ENCODE measurements at places on chromosomes 13 and 19.

DNA sequence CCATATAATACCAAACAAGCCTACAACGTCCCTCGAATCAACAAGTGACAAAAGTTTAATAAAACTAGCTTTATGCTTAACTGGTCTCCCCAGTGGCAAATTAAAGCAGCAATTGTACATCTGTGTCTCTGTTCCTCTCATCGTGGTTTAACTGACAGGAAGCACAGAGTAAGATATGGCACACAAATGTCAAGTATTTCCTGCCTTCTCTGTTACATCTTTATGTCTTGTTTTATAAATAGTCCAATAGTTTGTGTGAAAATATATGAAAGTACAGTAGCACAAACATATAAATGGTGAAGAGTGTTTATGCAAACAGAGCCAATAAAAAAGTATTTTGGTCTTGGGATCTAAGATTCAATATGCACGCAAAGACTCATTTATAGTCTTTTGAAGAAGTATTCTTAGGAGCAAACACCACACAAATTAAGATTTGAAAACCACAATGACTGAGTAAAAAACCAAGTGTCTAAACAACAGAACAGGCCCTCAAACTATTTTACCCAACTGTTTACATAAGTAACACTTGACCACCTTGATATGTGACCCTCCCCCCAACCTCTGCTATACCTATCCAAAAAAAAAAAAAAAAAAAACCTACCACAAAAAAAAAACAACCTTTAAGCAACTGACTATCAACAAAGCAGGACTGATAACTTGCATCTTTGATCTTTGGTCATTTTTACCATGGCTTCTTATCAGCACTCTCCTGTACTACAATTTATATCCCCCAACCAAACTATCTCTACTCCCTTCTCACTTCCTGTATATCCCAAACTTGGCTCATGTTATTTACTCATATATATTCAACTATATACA is 14.0 kb downstream of the ELF1 start:
- DNase-seq, result peak; percentile 66

- DNase-seq, result no peak
Observed at GRCh38 chr13:23960566-23961156, 63.4 kb upstream of the C1QTNF9B start.

GRCh38 chr13:82571653-82572052 is 1310.6 kb downstream of the SLITRK1 start:
- DNase-seq, result no peak

- DNase-seq, result no peak
Observed at GRCh38 chr13:77806518-77806917, 109.0 kb downstream of the SLAIN1 start.

DNA sequence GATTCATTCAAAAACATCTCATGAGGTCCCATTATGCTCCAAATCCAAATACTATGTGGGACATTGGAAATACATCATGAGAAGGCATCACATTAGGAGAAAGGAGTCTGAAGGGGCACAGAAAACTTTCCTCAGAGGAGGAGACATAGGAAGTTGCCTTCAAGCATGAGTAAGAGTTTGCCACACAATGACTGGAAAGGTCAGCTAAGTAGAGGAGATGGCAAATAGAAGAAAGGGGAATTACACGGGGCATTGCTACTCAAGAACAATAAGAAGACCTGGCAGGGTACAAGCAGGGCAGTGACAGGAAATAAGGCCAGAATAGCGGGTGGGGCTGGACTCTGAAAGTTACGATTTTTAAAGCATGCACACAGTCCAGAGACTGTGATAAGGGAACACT is 231.6 kb downstream of the SPRY2 start:
- DNase-seq, result no peak

DNA sequence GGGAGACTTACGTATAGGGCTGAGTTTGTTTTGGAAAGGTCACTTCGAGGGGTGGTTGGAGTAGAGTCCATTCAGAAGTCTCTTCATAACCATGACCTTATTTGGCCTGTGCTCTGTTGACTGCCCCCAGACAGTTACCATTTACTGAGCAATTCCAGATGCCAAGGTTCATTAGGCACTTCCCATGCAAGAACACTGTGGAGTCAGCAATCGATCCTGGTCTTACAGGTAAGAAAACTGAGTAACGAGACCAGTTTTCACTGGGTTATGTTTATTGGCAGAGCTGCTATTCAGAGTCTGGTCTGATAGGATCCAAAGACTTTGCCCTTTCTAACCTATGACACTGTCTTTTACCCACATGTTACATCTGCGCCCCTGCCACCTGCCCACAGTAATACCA is 134.7 kb downstream of the MTUS2 start:
- no peak for DNase-seq

GRCh38 chr19:17490411-17490810 is 20.1 kb downstream of the SLC27A1 start:
- DNase-seq, result no peak

GRCh38 chr13:105340061-105340606 is 1195.3 kb downstream of the EFNB2 start:
- no peak for DNase-seq

- DNase-seq, result no peak
Observed at GRCh38 chr13:37657134-37657533, 58.6 kb upstream of the POSTN start.

DNA sequence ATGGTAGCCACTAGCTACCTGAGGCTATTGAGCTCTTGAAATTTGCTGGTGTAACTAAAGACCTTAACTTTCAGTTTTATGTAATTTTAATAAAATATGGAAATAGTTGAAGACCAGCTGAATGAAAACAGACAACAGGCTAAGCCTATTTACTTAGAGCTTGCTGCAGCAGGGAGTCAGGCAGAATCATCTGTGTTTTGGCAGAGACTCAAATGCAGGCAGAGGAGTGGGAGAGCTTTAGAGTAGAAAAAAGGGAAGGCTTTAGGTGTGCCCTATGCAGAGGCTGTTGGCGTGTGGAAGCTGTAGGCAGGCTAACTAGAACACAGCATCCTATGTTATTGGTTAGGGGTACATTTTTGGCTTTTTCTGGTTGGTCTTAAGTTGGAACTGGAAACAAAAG is 304.9 kb upstream of the NBEA start:
- no peak for DNase-seq

DNA sequence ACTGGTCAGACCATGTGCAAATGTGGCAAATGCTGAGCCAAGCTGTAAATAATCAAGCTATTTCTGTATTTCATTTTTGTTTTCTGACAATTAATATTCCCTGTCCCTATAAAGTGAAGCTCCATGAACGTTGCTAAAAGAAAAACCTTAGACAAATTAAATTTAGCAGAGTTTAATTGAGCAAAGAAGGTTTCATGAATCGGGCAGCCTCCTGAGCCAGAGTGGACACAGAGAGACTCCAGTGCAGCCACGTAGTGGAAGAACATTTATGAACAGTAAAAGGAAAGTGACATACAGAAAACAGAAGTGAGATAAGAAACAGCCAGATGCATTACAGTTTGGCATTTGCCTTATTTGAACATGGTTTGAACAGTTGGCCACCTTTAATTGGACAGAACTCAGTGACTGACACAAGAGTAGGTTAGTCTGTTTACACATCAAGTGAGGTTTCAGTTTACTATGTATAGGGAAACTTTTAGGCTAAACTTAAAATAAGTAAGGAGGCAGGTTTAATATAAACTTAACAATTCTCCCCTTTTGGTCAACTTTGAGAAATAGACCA is 69.7 kb downstream of the UFM1 start:
- DNase-seq, result no peak

- DNase-seq, result peak; percentile 56
Observed at GRCh38 chr19:18233224-18233825, 7.1 kb upstream of the PDE4C start.

DNA sequence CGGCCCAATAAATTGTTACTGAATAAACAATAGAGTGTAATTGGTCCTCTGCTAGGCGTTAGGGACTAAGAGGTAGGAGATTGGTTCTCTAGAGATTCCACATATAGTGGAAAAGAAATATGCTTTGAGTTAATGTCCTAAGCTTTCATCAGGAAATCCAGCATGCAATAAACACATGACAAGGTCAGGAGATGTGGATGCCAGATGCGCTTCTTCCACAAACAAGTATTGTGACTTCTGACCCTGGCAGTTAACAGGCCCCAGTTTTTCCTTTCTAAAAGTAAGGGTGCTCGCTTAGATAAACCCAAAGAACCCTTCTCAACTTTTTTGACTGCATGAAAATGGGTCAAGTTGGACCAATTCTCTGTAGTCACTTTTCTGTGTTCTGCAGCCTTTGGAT is 146.5 kb upstream of the SOX21 start:
- DNase-seq, result no peak

DNA sequence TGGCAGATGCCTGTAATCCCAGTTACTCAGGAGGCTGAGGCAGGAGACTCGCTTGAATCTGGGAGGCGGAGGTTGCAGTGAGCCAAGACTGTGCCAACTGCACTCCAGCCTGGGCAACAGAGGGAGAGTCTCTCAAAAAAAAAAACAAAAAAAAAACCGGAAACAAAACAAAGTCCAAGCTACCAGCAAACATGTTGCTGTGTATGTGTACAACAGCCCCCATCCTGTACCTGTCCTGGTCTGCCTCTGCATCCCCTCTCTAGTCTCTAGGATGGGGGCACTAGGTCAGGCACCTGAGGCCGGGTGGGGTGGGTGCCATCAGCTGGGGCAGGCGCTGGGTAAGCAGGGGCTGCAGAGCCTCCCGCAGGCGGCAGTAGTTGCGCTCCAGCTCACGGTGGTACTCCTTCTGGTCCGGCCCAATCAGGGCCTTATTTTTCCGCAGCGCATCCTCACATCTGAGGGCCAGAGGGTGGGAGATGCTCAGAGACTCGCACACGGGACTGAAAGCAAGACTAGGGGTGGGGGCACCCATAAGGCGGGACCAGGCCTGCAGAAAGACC is 2.8 kb upstream of the KANK2 start:
- no peak for DNase-seq

- DNase-seq, result no peak
Observed at GRCh38 chr19:35116072-35116801, 614 bp downstream of the FXYD3 start.

DNA sequence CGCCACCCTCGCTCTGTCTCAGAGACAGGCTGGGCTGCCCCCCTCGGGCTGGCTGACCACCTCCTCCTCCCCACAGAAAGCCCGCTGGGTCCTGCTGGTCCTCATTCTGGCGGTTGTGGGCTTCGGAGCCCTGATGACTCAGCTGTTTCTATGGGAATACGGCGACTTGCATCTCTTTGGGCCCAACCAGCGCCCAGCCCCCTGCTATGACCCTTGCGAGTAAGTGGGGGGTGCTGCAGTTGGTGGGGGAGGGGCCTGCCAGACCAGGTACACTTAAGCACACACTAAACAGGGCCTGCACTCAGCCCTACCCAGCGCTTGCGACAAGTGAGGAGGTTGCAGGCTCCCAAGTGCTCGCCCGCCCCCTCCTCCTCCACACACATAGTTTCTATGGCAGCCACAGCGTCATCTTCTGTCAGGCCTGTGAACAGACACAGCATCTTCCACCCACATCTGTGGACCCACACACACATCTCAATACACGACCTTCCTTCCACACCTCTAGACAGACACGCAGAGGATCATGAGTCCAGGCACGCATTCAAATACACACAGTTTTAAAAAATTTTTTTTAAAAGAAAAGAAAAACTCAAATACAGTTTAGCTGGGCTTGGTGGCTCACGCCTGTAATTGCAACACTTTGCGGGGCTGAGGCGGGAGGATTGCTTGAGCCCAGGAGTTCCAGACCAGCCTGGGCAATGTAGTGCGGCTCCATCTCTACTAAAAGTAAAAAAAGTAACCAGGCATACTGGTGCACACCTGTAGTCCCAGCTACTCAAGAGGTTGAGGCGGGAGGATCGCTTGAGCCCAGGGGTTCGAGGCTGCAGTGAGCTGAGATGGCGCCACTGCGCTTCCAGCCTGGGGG is 18.4 kb downstream of the PLD3 start:
- no peak for DNase-seq

GRCh38 chr19:42606660-42607351 is 12.1 kb upstream of the CEACAM8 start:
- peak; percentile 1 for DNase-seq

GRCh38 chr13:62704875-62705274 is 1289.2 kb upstream of the PCDH20 start:
- DNase-seq, result no peak

DNA sequence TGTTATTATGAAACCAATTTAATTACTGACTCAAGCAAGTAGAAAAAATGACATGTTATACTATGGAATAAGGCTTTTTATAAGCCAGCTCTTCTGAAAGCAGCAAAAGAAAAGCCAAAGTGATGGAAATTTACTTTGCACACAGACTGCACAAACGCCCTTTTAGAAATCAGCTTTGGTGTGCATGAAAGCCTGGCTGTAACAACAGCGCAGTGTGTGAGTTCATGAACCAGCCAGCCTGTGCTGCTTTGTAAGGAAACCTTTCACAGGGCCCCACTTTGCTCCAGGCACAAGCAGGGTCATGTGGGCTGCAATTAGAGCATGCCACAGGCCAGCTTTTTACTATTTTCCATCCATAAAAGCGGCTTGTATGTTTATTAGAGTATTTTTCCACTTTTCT is 13.6 kb upstream of the IFT88 start:
- DNase-seq, result no peak

GRCh38 chr19:29672933-29673336 is 7.7 kb downstream of the PLEKHF1 start:
- peak; percentile 60 for DNase-seq

- no peak for DNase-seq
Observed at GRCh38 chr13:39506559-39507390, 96.2 kb downstream of the LHFPL6 start.
